ENCODE measurements at places on chromosomes 2 and 18.

GRCh38 chr2:96271995-96272394 is 6.0 kb downstream of the CIAO1 start:
- H3K4me3 ChIP-seq: no peak overlapping the region
- H3K27me3 ChIP-seq: no peaks in the 10 kb centered on the region
- H3K4me1 ChIP-seq: no peaks in the 10 kb centered on the region

- H3K27me3 ChIP-seq: no peaks in the 10 kb centered on the region
- H3K4me1 ChIP-seq: no peaks in the 10 kb centered on the region
- H3K36me3 ChIP-seq: no peaks in the 10 kb centered on the region
- no peak overlapping the region for H3K4me3 ChIP-seq
- no peak overlapping the region for H3K27ac ChIP-seq
Measured at GRCh38 chr2:20159411-20160070, 65.4 kb downstream of the SDC1 start.

DNA sequence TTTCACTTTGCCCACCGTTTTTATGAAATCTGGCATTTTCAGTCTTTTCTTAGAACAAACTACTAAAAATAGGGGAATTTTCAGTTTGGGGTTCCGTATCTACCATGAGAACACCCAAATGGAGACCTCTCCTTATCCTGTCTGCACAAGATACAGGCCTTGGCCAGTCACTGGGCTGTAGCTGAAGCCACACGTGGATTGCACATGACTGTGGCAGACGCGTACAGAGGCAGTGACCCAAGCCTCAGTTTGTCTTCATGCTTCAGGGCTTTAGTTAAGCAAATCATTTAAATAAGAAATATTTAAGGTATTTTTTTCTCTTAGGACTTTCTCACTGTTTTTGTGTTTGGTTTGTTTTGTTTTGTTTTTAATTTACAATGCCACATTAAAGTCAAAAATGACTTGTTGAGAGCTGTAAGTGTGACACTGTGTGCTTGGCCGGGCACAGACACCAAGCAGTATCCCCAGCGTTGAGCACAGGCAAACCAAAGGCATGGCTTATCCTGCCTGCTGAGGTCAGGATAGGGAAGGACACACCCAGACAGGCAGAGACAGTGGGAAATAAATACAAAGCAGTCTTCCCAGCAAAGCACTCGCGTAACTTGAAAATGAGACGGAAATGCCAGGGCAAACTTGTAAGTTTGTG is 53.3 kb downstream of the TRAPPC12 start:
- no peak for DNase-seq
- H3K27me3 ChIP-seq: no peaks in the 10 kb centered on the region
- no peak overlapping the region for H3K4me3 ChIP-seq
- H3K36me3 ChIP-seq: peaks cover 48% of the 10 kb centered on the region
- peaks cover 11% of the 10 kb centered on the region for H3K4me1 ChIP-seq

- peak overlapping the region; percentile 39 for H3K27ac ChIP-seq
- no peak overlapping the region for H3K4me3 ChIP-seq
- H3K4me1 ChIP-seq: peaks cover 41% of the 10 kb centered on the region
Measured at GRCh38 chr2:62724886-62725711, 19.6 kb downstream of the EHBP1 start.

GRCh38 chr2:37894047-37894446 is 31.0 kb upstream of the RMDN2 start:
- no peak overlapping the region for H3K4me3 ChIP-seq
- H3K4me1 ChIP-seq: peaks cover 14% of the 10 kb centered on the region
- peak overlapping the region; percentile 35 for H3K27ac ChIP-seq
- no peaks in the 10 kb centered on the region for H3K27me3 ChIP-seq
- DNase-seq: no peak

DNA sequence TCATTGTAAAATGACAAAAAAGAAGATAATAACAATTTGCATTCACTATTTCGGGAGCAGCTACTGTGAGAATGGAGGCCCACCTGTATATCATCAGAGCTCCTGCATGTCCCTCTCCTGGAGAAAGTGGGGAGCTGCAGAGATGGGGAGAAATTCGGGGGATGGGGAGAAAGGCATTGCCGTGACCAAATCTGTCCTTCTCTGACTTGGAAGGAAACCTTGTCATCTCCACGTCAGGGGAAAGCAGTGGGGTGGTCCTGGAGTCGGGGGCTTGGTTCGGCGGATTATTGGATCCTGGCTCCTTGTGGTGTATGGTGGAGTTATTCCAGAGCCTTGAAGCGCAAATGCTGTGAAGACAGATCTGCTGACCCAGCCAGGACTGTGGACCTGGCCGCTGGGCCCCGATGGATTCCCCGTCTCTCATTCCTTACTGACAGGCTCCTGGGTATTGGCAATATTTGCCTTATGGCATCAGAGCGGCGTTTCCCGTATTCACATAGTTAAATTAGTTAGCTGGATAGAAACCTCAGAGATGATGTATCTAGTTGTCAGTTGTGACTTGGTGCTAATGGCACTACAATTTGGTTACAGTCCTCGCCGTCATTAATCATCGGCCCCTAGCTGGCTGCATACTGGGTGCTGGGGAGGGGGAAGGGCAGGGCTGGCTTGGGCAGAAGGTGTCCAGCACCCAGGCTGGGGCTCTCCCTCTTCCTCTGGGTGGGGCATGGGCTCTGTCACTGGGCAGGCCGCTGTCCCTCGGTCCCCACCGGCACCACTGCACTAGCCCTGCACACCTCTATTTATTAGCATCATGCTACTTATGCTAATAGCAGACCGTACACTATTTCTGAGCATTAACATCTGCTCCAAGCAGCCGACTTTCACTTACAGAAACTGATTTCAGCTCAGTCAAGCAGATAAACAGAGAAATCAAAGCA is 31.7 kb downstream of the CELF4 start:
- H3K27ac ChIP-seq: no peak overlapping the region
- peaks cover 67% of the 10 kb centered on the region for H3K27me3 ChIP-seq
- peak; percentile 14 for DNase-seq
- H3K4me1 ChIP-seq: peaks cover 11% of the 10 kb centered on the region
- no peak overlapping the region for H3K4me3 ChIP-seq

DNA sequence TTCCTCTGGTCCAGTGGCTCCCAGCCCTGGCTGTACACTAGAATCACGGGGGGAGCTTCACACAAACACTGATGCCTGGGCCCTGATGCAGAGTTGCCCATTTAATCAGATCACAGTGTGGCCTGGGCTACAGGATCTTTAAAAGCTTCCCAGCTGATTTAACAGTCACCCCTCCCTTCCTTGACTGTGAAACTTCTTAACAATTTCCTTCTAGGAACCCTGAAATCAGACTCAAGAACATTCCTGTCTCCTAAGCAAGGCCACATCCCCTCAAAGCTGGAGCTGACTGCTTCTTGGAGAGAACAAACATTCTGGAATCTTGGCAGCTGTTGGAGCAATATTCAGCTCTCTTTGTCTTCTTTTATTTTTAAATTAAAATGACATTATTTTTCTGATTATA is 88.7 kb downstream of the ADD2 start:
- no peaks in the 10 kb centered on the region for H3K4me1 ChIP-seq
- no peak for DNase-seq
- H3K36me3 ChIP-seq: no peaks in the 10 kb centered on the region
- no peaks in the 10 kb centered on the region for H3K27me3 ChIP-seq
- no peak overlapping the region for H3K27ac ChIP-seq

GRCh38 chr2:96091141-96091710 is 25.1 kb downstream of the ADRA2B start:
- no peaks in the 10 kb centered on the region for H3K27me3 ChIP-seq
- peaks cover 9% of the 10 kb centered on the region for H3K4me1 ChIP-seq
- no peak overlapping the region for H3K4me3 ChIP-seq

DNA sequence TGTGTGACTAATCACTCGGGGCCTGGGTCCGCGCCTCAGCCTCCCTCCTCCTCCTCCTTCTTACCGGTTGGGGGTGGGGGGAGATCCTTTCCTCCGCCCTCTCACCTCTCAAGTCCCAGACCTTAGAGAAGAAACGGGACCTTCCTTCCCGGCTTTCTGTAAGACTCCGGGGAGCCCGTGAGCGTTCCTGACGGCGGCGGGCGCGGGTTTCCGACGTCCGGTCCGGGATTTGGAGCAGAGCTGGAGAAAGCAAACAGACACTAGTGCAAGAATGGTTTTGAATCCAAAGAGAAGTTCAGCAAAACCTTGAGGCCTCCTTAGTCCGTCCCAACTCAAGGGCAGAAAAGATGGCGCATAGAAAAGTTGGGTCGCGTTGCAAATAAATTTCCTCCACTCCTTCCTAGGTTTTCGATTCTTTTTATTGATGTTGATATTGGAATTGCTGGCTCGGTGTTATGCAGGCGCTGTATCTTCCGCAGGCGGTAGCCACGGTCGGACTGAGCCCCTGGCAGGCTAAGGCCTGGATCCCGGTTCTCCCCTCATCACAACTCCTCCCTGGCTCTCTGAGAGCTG is 2.0 kb downstream of the DLX1 start:
- no peak overlapping the region for H3K27ac ChIP-seq
- H3K36me3 ChIP-seq: no peaks in the 10 kb centered on the region
- H3K4me3 ChIP-seq: peak overlapping the region; percentile 80
- no peak for DNase-seq
- H3K4me1 ChIP-seq: no peaks in the 10 kb centered on the region
- no peaks in the 10 kb centered on the region for H3K27me3 ChIP-seq

- no peaks in the 10 kb centered on the region for H3K36me3 ChIP-seq
- no peak overlapping the region for H3K27ac ChIP-seq
- no peak overlapping the region for H3K4me3 ChIP-seq
- DNase-seq: peak; percentile 64
Measured at GRCh38 chr2:191051825-191052778, 38.1 kb upstream of the STAT1 start.

GRCh38 chr18:55510809-55511208 is 77.2 kb downstream of the TCF4 start:
- H3K27ac ChIP-seq: no peak overlapping the region
- no peak for DNase-seq
- peaks cover 11% of the 10 kb centered on the region for H3K4me1 ChIP-seq
- no peaks in the 10 kb centered on the region for H3K36me3 ChIP-seq
- no peak overlapping the region for H3K4me3 ChIP-seq

DNA sequence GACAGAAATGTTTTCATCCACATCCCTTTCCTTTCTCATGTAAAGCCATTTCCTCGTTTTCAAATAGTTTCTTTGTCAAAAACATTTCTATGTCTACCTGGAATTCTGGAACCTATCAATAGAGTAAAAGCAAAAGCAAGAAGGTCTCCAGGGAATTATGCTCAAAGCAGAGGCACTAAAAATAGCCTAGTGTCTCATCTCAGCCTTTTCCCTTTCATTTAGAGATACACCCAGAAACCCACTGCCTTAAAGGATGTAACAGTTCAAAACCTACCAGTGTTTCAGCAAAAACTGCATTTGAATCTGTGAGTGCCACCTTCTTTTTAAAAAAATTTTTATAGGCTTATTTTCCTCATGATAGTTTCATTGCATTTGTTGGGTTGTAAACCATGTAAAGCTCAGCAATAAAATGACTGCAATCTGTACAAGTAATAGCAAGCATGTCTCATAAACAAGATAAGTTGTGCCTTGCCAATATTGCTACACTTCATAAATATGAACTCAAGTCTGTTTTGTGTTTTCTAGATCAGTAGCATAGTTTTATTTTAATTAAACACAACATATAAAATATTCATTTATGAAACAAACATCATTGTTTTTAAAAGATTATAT is 927.3 kb upstream of the ACVR2A start:
- DNase-seq: no peak
- H3K36me3 ChIP-seq: peaks cover 6% of the 10 kb centered on the region
- no peak overlapping the region for H3K4me3 ChIP-seq

DNA sequence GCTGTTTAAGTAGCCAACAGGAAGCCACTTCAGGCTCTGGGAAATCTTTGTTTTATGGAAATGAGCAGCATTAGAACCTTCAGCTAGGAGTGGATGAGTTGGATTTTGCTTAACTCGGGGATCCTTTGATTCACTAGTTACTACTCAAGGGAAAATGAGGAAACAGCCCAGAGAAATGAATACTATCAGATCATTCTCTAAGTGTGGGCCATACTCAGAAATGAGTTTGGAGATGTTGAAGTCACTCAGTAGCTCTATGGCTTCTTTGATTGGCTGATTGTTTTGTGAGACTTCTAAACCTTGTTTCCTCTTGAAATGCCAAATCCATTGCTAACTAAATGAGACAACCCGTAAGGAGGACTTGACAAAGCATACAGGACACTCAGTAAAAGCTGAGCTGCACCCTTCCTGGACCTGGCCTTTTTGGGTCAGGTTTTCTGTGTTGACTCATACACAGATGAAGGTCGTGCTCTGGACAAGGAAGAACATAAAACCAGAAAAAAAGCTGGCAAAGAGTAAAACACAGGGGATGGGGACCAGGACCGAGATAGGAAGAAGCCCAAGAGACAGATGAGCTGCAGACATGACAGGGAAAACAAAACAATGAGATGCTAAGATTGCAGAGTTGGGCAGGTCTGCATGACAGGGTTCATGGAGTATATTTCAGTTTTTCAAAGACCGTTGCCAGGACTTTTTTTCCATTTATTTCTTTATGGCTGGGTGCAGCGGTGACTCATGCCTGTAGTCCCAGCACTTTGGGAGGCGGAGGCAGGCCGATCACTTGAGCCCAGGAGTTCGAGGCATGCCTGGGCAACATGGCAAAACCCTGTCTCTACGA is 41.6 kb downstream of the INO80C start:
- H3K4me1 ChIP-seq: peaks cover 57% of the 10 kb centered on the region
- H3K27ac ChIP-seq: peak overlapping the region; percentile 72
- H3K36me3 ChIP-seq: peaks cover 4% of the 10 kb centered on the region
- H3K4me3 ChIP-seq: peak overlapping the region; percentile 50

GRCh38 chr2:205984381-205984780 is 101.6 kb downstream of the INO80D start:
- H3K27me3 ChIP-seq: no peaks in the 10 kb centered on the region
- DNase-seq: no peak
- H3K27ac ChIP-seq: no peak overlapping the region
- peaks cover 9% of the 10 kb centered on the region for H3K36me3 ChIP-seq
- no peaks in the 10 kb centered on the region for H3K4me1 ChIP-seq
- no peak overlapping the region for H3K4me3 ChIP-seq

GRCh38 chr2:157245846-157246764 is 11.4 kb upstream of the GALNT5 start:
- H3K36me3 ChIP-seq: peaks cover 6% of the 10 kb centered on the region
- peaks cover 27% of the 10 kb centered on the region for H3K4me1 ChIP-seq
- H3K27me3 ChIP-seq: no peaks in the 10 kb centered on the region

- H3K27me3 ChIP-seq: peaks cover 27% of the 10 kb centered on the region
- no peak for DNase-seq
- H3K27ac ChIP-seq: no peak overlapping the region
- H3K4me1 ChIP-seq: no peaks in the 10 kb centered on the region
- peaks cover 4% of the 10 kb centered on the region for H3K36me3 ChIP-seq
- H3K4me3 ChIP-seq: no peak overlapping the region
Measured at GRCh38 chr2:217774232-217774631, 228.6 kb downstream of the TNS1 start.

GRCh38 chr2:120314690-120315366 is 31.1 kb upstream of the INHBB start:
- no peaks in the 10 kb centered on the region for H3K27me3 ChIP-seq
- H3K27ac ChIP-seq: no peak overlapping the region
- no peak overlapping the region for H3K4me3 ChIP-seq
- peaks cover 6% of the 10 kb centered on the region for H3K36me3 ChIP-seq

GRCh38 chr2:21032338-21033236 is 11.3 kb downstream of the APOB start:
- H3K36me3 ChIP-seq: no peaks in the 10 kb centered on the region
- no peaks in the 10 kb centered on the region for H3K4me1 ChIP-seq
- H3K27me3 ChIP-seq: peaks cover 17% of the 10 kb centered on the region
- H3K4me3 ChIP-seq: no peak overlapping the region
- H3K27ac ChIP-seq: no peak overlapping the region
- no peak for DNase-seq

Measured in MCF 10A (cell line).